ENCODE measurements at places on chromosomes 2 and 18.

DNA sequence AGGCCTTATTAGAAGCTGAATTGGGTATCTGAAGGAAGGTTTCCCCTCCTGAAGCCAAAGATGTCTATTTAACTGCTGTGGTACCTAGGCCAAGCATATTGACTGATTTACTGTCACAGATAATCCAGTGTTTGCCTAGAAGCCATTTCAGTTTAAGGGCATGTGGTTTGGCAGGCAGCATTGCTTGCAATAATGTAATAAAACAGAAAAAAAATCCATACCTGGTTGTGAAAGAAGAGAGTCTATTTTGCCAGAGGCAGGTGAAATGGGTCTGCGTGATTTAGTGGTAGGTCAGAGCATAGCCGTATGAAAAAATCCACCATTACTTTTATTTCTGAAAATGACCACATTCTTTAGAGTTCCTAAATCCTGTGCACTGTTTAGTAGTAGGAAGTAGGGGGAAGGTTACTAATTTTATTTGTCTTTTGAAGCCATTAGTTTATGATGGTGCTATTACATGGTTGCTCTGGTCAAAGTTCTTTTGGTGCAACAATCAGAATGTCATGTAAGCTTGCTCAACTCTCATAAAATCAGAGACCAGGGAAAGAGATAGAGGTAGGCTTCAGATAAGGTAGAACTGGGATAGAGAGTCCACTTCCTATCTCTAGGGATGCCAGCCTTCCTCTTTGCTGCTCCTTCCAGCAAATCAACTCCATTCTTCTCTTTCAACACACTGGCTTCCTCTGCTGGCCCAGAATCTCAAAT lies 343.4 kb downstream of the GPD2 start:
- DNase-seq, result no peak

DNA sequence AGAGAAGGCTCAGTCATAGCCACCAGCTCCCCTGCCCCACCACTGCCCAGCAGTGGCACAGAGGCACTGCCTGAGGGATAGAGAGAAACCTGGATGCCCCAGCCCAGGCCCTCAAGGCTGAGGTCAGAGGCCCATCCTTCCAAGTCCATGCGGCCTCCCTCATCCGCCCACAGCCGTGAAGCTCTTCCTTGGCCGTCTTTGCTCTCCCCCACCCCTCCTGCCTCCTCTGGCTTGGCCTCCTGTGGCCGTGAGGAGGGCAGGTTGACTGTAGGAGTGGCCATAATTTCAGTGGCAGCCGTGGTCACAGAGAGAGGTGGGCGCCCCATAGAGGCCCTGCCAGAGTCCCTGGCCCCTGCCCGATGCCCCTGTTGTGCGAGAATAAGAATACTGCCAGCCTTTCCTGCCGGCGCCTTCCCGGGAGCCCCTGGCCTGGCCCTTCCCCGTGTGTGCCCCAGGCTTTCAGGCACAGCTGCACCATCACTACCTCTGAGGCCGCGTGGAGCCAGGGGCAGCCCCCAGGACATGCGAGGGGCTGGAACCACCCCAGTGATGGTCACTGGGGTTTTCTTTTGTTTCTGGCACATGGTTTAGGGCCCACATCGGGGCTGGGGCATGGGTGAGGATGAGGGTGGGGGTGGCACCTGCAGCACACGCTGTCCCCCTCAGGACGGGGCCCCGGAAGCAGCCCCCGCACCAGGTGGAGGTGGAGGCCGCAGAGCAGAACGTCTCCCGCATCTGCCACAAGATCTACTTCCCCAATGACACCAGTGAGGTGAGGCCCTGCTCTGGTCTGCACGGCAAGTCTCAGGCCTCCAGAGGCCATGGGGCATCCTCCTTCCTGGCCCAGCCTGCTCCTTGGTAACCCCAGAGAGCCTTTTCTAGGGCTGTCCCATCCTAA lies 13.1 kb upstream of the GPR17 start:
- no peak for DNase-seq

- DNase-seq, result no peak
These were observed 434.5 kb upstream of the RAB12 start for GRCh38 chr18:8174771-8175170.

DNA sequence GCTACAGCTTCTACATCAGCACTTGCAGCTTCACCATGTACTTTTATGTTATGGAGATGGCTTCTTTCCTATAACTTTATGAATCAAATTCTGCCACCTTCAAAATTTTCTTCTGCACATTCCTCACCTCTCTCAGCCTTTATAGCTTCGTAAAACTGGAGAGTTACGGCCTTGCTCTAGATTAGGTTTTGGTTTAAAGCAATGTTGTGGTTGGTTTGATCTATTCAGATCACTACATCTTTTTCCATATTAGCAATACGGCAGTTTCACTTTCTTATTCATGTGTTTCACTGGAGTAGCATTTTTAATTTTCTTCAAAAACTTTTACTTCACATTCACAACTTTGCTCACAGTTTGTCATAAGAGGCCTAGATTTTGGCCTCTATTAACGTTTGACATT lies 242.9 kb upstream of the GYPC start:
- no peak for DNase-seq

DNA sequence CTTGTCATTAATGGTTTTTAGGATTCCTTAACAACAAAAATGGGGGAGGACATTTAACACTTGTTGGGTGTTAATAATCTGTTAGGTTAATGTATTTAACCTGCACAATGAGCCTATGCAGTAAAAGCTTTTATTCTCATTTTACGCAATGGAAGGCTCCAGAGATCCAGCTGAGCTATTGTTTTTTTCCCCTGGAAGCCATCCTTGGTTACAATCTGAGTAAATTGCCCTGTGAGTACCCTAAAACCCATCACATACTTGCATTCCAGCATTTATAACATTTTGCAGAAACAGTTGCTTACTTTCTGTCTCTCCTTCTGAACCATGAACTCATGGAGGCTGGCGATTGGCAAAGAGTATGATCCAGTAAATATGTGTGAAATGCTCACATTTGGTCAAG lies 30.2 kb upstream of the DOCK10 start:
- DNase-seq, result no peak

- no peak for DNase-seq
These were observed 325.0 kb upstream of the UBE2E3 start for GRCh38 chr2:180655393-180655792.

- no peak for DNase-seq
These were observed 60.5 kb upstream of the TEX51 start for GRCh38 chr2:126837966-126838715.
